ENCODE measurements at places on chromosomes 5 and 9. TPM values are rescaled to one million over a fixed set of nuclear protein-coding genes. Genes with fewer than 3 reads are reported as not detected.

- DNase-seq: no peak
These were observed 51.5 kb upstream of the SPATA31E1 start for GRCh38 chr9:87831159-87831558.

GRCh38 chr5:74109344-74109743 lies 483.3 kb downstream of the ARHGEF28 start:
- DNase-seq: no peak

GRCh38 chr9:81633952-81634854 lies 55.1 kb downstream of the TLE1 start:
- no peak for DNase-seq

- no peak for DNase-seq
These were observed 294.4 kb downstream of the HINT1 start for GRCh38 chr5:130870691-130871090.

GRCh38 chr9:36100532-36100931 lies 36.0 kb upstream of the GLIPR2 start:
- no peak for DNase-seq

DNA sequence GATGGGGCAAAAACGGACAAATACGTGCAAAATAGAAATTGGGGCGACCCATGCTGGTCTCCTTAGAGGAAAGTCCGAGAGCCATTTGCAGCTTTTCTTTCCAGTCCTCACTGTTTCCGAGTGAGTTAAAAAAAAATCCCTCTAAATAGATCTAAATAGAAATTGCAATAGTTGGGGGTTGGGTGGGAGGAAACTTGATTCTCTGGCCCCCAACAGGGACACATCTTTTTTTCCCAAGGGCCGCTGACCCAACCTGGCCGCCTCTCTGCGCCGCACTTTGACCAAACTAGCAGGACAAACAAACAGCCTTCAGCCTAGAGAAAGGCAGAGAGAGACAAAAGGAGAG lies 2.8 kb upstream of the NKX2-5 start:
- DNase-seq: no peak

DNA sequence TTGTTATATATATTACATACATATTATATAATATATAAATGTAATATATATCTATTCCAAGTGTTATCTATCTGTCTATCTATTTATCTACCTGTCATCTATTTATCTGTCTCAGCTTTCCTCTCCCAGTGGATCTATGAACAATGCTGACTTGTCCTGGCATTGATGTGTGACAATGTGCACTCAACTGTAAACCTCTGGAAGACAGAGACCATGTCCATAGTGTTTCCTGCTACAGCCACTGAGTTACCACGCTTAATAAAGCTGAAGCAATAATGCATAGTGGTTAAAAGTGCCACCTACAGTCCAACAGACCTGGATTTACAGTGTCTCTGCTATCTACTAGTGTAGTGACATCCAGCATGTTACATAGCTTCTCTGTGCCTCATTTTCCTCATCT lies 57.2 kb upstream of the TMED7 start:
- no peak for DNase-seq

DNA sequence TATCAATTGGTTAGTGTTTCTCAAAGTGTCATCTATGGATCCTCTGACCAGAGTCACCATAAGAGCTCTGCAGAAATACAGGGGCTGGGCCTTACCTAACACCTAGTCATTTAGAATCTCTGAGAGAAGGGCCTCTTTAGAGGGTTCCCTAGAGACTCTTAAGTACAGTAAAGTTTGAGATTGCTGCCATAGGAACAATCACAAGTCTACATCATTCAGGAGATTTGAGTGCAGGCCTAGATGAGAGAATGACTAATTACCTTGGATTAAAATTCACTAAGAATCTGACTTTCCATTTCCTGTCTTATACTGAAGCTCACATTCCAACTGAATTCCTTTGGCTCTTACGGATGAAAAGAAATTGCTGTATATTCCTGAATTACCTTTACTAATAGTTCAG lies 182.1 kb upstream of the PTGER4 start:
- DNase-seq: peak; percentile 79

DNA sequence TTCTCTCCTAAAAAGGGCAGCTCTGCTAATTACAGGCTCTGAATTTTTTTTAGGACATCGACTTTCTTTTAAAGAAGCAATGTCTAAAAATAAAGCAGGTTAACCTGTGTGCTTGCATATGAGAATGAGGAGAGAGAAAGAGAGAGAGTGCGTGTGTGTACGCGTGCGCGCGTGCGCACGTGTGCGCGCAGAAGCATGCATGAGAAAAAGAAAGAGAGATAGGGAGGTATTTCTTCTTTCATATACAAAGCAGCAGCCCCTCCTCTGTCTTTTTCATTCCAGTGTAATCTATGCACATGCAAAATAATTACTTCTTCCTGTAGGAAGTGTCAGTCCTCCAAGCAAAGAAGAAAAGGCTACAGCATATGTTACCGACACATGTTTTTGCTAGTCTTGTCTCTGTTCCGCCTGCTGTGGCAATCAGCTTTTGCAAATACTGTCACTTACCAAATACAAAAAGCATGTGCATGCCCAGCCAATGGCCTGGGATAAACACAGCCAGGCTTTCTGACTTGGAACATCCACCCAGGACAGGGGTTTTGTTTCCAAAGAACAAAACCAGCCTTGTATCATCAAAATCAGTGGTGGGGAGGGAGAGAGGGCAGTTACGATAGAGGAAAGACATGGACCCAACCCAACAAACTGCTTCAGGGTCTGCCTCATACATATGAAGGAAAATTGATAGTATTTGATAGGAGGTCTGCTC lies 252.3 kb upstream of the SLC24A2 start:
- no peak for DNase-seq

DNA sequence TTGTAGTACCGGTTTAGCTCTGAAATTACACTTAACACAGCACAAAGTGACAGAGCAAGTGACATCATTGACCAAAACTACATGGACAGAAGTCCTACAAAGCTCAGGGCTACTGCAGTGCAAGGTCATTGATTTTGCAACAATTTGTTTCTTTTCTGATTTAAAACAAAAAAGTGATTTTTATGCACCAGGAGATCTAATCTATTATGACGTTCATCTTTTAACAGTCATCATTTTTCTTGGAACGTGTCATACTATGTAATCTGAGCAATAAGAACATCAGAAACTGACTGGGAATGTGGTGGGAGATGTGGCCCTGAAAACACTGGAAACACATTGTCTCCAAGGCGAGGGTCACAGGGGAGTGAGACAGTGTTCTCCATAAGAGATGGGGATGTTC lies 17.4 kb upstream of the ZFAND5 start:
- DNase-seq: no peak

Gene ZBED3
- total RNA-seq: 6.1 TPM

Gene MEF2C
- 169 TPM for total RNA-seq

Gene CCDC192
- not detected for total RNA-seq

Gene TCERG1
- 38.7 TPM for total RNA-seq

Gene EIF4EBP3
- total RNA-seq: 0.37 TPM

Gene FAM81B
- total RNA-seq: not detected

Gene TUSC1
- total RNA-seq: 9.4 TPM

Gene ECSCR
- total RNA-seq: 404 TPM

All from dermis blood vessel endothelial cell (primary cell).